ENCODE measurements at places on chromosomes 7 and 10.

- no peak for DNase-seq
These were observed 53.8 kb downstream of the TAX1BP1 start for GRCh38 chr7:27793780-27794179.

DNA sequence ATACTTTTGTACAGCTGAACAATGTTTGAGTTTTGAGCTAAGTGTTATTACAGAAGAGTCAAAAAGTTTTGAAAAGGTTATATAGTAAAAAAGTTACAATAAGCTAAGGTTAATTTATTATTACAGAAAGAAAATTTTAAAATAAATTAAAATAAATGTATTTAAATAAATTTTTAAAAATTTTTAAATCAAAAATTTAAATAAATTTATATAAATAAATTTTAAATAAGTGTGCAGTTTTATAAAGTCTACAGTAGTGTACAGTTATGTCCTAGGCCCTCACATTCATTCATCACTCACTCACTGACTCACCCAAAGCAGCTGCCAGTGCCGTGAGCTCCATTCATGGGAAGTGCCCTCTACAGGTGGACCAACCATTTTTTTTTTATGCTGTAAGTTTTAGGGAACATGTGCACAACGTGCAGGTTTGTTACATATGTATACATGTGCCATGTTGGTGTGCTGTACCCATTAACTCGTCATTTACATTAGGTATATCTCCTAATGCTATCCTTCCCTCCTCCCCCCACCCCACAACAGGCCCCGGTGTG, 462.9 kb upstream of the ZMIZ1 start:
- DNase-seq = no peak

- no peak for DNase-seq
These were observed 719.5 kb downstream of the XPNPEP1 start for GRCh38 chr10:109203646-109204353.

- DNase-seq = no peak
These were observed 112.8 kb downstream of the APBB1IP start for GRCh38 chr10:26550774-26551526.

DNA sequence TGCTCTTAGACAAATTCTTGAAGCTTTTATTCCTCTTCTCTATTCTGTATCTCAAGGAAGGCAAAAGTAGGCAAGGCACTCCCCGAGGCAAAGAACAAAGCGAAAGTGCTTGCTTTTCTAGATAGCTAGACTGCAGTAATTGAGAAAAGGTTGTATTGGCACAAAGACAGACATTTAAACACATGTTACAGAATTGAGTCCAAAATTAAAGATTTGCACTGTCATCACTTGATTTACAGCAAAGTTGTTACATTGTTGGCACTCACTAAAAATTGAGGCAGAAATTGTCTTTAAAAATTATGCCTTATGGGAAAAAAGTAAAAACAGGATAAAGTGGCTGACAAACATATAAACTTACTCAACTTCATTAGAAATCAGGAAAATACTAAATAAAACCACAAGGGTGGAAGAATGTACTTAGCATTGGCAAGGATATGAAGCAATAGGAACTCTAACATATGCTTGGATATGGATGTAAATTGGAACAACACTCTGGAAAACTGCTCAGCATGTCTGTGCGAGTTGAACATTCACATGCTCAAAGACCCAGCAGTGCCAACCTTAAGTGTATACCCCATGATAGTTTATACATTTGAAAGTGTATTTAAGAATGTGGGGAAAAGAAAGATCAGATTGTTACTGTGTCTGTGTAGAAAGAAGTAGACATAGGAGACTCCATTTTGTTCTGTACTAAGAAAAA, 491.3 kb downstream of the GLRX3 start:
- DNase-seq = no peak

DNA sequence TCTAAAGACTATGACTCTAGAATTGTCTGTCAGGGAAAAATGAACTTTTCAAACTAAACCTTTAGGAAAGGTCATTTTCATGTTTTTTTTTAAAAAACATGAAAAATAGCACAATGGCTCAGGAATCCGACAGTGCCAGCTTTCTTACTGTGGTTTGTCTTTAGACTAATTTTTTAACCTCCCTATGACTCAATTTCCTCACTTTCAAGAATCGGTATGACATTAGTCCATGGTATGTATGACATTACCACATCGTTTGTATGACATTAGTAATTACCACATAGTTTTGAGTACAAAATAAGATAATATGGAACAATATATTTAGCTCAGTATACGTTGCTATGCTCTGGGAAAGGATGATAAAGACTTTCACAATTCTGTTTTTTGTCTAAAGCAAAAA, 383.2 kb downstream of the PTPRN2 start:
- no peak for DNase-seq

DNA sequence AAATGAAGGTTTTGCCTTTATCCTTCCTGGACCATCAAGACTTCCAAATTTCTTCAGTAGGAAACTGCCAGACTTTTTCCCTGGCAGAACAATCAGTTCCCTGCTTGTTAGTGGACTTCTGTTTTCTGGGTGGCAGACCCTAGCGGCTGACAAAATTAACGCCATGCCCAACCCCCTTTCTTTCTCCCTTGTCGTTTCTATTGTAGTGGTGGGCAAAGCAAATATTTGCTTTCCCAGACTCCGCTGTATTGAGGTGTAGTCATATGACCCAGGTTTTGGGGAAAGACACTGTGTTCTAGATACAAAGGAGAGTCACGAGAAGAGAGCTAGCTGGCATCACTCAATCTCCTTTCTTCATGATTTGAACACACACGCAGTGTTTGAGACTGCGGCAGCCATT, 7.7 kb downstream of the PON2 start:
- no peak for DNase-seq

GRCh38 chr7:520503-521161, 986 bp upstream of the PDGFA start:
- DNase-seq = no peak

DNA sequence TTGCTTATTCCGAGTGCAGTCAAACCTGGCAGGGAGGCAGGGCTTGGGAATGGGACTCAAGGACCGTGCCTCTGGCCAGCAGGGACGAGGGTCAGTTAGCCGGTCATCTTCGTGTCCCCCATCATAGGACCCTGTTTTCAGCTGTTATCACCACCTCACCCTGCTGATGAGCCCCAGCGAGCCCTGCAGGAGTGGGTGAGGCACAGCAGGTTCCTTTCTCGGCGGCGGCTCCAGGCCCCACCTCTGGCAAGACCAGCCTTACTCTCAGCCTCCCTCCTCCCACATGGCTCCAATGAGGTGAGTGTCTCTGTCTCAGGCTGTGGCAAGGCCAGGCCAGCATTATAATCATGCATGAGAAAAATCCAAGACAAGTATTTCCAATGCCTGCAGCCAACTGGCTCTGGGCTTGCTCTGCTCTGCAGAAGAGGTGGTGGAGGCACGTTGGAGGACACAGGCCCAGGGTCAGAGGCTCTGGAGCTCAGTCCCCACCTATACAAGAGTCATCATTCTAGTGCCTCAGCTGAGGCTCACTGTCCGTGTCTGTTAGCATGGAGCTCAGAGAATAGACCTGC, 15.7 kb downstream of the PKD1L1 start:
- no peak for DNase-seq
